ENCODE measurements at places on chromosomes 6 and 20.
A peak's percentile ranks its signal among the peaks of the same experiment; 100 is the strongest.

- no peak for DNase-seq
Observed at GRCh38 chr6:67011441-67011840, 1304.4 kb upstream of the EYS start.

- no peak for DNase-seq
Observed at GRCh38 chr6:43328528-43328927, 19.9 kb upstream of the CRIP3 start.

DNA sequence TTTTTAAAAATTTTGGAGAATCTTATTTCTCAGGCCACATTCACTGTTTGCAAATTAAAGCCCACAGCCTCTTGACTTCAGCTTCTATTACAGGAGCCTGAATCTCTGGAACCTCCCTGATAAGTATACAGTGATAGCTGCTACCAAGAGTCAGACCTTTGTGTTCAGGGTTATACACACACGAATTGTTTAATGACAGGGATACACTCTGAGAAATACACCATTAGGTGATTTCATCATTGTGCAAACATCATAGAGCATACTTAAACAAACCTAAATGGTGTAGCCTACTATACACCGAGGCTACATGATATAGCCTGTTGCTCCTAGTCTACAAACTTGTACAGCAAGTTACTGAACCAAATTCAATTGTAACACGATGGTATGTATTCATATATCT, 473.9 kb downstream of the PKHD1 start:
- DNase-seq: no peak

DNA sequence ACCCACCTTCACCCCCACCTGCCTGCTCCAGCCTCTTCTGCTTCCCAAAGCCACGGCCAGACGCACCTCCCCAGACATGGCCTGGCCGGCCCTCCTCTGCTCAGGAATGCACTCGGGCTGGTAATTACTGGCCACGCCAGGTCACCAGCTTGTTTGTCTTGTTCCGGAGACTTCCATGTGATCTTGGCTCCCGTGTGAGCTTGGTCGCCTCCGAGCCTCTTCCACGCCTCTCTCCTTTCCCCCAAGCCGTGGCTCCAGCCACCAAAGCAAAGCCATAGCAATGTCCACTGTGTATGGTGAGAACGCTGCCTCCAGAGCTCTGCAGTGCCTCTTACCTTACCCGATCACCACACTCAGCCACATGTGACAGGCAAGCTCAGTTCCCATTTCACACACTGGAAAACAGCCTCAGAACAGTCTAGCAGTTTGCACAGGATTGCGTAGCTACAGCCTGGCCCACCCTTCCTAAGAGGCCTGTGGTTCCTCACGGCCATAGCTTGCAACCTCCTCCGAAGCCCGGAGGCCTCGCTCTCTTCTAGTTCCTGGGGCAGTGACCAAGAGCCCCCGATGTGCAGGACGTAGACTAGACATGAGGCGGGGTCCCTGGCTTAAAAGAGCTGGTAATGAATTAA, 48.1 kb upstream of the AFDN start:
- peak; percentile 77 for DNase-seq

DNA sequence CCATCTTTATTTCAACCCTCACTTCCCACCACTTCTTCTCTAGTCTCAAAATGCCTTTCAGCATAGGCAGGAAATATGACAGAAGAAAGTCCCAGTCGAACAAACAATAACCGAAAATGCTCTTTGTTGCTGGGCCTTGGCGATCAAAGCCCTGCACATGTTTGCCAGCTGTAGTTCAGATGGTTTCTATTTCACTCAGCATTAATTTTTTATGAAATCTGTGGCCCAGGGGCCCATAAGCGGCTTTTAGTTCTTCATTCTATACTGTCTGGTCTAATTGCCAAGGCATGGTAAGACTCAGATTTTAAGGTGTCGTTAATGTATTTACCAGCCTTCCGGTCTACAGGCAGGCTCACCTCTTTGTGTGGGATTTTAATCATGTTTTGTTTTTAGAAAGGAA, 10.9 kb upstream of the F13A1 start:
- DNase-seq: no peak

Measured in breast epithelium (tissue), 4 donors.